ENCODE measurements at places on chromosomes 3 and 15.

DNA sequence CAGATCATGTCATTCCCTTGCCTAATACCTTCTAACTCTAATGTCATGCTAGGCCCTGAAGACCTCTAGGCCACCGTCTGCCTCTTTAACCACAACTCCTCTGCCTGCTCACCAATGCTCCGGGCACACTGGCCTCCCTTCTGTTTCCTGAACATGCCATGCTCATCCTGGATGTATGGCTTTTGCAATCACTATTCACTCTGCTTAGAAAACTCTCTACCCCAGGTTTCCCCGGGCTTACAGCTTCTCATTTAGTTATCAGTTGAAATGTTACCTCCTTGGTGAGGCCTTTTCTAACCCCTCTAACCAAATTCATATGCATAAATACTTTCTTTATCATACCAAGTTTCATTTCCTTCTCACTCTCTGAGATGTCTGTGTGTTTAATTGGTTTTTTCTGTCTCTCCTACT is 727.8 kb upstream of the CFAP20DC start:
- DNase-seq = no peak

GRCh38 chr3:189361103-189361835 is 189.5 kb downstream of the TPRG1 start:
- no peak for DNase-seq

DNA sequence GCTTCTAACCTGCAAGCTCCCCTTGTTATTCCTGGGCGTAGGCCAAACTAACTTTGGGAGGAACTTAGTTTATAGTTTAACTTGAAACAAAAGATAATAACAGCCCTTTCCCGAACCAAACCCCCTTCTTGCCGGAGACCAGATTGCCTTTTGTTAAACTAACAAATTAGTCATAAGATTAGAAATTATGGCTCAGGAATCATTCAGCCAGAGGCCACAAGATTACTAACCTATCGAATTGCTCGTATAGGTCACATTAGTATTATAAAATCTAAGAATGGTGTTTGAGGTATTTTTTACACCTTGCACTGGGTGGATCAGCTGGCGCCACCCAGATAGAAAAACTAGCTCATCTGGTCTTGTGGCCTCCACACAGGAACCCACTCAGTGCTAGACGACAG is 65.3 kb upstream of the RAP2B start:
- DNase-seq = no peak

GRCh38 chr15:70494852-70495571 is 268.3 kb downstream of the UACA start:
- peak; percentile 43 for DNase-seq

DNA sequence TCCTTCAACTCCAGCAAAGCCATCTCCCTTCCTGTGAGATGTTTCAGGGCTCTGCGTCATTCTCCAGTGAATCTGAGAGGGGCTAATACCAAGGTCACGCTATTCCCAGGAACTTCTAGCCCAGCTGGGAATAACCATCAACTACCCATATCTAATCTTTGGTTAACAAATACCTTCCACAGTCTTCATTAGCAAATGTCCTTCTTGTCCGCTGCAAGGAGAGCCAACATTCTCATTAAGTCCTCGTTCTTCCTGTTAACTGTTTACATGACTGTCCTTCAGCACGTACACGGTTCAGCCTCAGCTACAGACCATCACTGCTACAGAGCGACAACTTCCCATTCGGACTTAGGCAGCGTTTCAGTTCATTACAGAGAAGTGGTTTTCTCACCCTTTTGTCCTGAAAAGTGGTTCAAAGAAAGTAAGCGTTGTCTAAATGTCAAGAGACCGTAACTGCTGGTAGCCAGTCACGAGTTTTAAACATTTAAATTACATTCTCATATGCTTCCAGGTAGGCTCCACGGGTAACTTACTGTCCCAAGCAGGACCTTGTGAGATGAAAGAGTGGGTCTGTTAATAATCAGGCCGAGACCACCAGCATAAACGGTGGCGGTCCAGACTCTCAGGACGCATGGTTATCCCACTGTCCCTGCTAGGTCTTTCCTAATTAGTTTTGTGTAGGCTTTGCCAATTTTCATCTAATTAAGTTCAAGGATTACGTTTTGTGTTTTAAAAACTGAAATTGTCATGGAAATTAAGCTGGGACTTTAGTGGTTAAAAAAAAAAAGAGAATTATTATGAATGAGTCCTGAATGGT is 63.8 kb downstream of the CHSY1 start:
- no peak for DNase-seq

GRCh38 chr15:97929456-97930229 is 30.9 kb upstream of the ARRDC4 start:
- DNase-seq = no peak

DNA sequence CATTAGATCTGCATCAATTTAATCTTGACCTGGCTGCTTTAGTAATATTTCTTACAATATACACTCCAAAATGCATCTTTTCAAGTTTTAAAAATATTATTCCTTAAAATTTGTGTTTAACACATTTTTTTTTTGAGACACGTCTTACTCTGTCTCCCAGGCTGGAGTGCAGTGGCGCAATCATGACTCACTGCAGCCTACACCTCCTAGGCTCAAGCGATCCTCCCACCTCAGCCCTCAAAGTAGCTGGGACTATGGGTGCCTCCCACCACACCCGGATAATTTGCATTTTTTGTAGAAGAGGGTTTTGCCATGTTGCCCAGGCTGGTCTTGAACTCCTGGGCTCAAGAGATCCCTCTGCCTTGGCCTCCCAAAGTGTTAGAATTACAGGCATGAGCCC is 73.6 kb downstream of the ETV5 start:
- DNase-seq = no peak

- no peak for DNase-seq
Observed at GRCh38 chr3:140332131-140332530, 345.7 kb upstream of the TRIM42 start.

DNA sequence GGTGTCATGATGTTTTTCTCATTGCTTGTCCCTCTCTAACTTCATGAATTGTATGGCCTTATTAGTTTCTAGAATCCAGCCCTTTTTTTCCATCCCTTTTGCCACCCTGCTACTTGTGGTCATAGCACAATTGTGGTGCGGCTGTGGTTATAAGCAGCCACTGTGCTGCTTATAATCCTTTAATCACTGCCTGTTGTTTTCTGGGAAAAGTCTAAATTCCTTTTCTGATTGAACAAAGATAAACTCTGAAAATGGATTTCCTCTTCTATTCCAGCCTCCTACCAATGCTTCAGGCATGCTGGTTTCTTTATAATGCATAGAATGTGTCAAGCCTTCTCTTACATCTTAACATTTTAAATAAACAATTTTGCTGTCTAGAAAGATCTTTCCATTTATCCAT is 319.5 kb downstream of the C3orf38 start:
- DNase-seq = no peak

- DNase-seq = no peak
Observed at GRCh38 chr15:22918596-22919140, 61.5 kb downstream of the CYFIP1 start.

- no peak for DNase-seq
Observed at GRCh38 chr3:50549226-50549625, 18.3 kb downstream of the C3orf18 start.

DNA sequence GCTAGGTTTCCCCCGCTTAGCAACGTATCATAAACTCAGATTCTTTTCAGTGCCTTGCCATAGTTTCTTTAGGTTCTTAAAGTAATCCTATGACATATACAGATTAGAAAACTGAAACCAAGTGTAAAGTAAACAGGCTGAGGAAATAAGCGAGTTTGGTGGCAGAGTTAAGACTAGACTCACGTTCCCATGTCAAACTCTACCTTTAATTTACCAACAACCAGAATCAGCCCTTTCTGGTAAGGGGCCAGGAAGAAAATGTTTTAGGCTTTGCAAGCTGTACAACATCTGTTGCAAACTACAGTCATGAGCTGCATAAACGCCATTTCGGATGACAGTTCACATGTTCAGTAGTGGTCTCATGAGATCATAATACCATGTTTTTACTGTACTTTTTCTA is 128.0 kb upstream of the PRICKLE2 start:
- no peak for DNase-seq

DNA sequence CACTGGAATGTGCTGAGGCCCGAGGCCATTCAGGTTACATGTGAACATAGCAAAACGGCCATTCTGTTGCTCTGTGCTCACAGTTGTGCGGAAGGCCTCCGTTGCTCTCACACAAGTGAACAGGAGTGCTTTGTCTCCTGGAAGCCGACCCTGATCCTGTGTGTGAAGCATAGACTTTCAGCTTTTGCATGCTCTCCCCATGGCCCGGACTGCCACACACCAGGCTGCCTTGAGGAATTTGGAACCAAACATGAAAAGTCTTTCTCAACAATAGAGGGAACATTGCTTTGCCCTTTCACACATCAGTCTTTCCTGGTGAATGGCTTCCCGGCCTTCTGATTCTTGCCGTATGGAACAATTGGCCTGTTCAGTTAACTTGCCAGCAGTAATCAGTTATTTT is 154.8 kb upstream of the LRIG1 start:
- no peak for DNase-seq

- no peak for DNase-seq
Observed at GRCh38 chr3:149186721-149187120, 34.9 kb downstream of the CP start.

DNA sequence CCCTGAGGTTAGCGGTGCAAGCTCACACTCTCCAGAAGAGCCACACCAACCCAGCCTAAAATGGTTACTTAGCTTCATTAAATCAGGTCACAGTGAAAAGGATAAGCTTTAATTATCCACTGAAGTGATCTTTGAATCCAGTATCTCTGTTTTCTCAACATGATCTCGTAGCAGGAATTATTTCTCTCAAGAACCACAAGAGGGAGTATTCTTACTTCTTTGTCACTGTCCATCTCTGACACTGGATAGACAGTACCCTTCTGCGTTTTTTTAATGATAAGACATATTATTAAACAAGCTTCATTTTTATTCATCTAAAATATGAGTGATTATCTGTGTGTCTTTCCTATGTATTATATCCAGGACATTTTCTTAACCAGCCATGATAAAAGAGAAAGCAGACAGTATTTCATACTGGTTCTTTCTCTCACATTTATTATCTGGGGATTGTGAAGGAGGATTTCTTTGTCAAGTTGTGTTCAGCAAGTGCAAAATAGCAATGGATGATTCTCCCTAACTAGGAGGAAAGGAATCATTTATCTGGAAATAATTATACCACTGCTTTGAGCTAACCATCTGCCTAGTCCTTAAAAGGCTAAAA is 105.4 kb upstream of the CCDC54 start:
- DNase-seq = no peak

DNA sequence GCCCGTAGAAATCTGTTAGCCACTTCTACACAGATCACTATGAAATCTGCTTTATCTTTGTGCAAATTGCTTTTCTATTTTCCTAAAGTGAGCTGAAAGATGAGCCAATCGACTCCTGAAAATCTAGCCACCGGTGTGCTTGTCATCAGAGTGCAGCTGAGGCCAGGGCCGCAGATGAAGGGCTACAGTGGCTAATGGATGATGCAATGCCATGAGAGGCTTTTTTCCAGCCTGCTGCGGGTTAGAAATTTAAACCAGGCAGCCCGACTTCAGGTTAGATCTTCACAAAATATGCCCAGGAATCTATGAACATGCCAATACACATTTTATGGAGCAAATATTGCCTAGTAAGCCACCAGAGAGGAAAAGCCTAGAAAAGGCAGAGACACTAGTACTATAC is 948.2 kb upstream of the CFAP20DC start:
- DNase-seq = no peak

GRCh38 chr3:57019057-57019456 is 41.4 kb upstream of the SPATA12 start:
- no peak for DNase-seq

- DNase-seq = no peak
Observed at GRCh38 chr3:11377719-11378118, 105.5 kb downstream of the ATG7 start.

- no peak for DNase-seq
Observed at GRCh38 chr15:71131601-71132362, 16.5 kb downstream of the THSD4 start.

- no peak for DNase-seq
Observed at GRCh38 chr3:106725566-106725965, 651.7 kb upstream of the CCDC54 start.

GRCh38 chr3:193347521-193348501 is 30.7 kb downstream of the ATP13A5 start:
- no peak for DNase-seq

GRCh38 chr3:17742880-17743657 is 638 bp upstream of the TBC1D5 start:
- no peak for DNase-seq

GRCh38 chr15:89389841-89390603 is 55.4 kb upstream of the POLG start:
- no peak for DNase-seq

- DNase-seq = no peak
Observed at GRCh38 chr3:52874160-52874701, 23.1 kb downstream of the STIMATE start.

DNA sequence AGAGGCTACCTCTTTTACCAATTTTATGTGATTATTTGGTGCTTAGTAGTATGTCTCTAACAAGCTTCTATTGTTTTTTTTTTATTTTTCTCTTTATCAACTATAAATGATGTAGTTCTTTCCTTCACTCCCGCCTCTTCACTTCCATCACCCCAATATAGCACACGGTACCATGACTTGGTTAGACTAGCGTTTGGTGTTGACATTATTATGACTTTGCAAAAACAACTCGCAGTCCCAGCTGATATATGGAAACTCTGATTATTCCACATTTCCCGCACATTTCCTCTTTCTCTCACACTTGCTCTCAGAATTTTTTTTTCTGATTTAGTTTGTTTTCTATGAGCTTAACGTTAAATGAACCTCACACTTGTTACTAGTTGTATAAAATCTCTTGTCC is 162.2 kb downstream of the GREM1 start:
- DNase-seq = no peak

DNA sequence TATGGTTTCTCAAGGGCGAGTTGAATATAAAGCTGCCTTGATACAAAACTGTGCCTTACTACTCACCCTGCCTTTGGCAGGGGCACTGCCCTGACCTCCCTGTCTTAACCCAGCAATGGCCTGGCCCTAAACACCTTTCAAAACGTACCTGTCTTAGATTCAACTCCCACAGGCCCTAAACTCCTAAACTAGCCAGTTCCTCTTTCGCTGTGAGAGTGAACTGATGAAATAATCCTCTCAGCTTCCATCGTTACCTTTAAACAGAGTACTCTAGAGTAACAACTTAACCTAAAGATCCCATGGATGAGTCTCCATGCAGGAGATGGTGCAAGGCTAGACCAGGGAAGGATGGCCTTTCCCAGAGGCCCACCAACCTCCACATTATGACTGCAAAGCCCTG is 133.0 kb upstream of the THBS1 start:
- no peak for DNase-seq

GRCh38 chr3:194462936-194463335 is 23.9 kb downstream of the ATP13A3 start:
- no peak for DNase-seq

- no peak for DNase-seq
Observed at GRCh38 chr15:100516643-100517512, 11.9 kb downstream of the CERS3 start.
